ENCODE measurements at places on chromosomes 5 and 9.

DNA sequence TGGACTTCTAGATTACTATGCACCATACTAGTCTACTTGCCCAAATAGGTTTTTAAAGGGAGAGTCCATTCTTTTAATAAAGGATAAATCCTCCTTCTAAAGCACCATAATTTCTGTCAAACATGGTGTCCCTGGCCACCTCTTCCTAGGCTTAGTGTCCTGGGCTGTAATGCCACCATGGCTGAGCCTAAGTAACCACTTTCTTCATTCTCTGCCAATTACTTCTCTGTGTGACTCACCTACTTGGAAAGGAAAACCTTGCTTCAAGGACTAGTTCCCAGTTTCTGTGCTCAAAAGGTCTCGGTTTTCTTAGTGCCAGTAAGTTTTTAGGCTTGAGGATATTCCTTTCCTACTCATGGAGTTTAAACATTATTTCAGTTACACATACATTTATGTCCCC, 273.4 kb downstream of the DENND1A start:
- DNase-seq, result no peak

GRCh38 chr5:58974083-58974482, 391.2 kb downstream of the RAB3C start:
- DNase-seq, result no peak

DNA sequence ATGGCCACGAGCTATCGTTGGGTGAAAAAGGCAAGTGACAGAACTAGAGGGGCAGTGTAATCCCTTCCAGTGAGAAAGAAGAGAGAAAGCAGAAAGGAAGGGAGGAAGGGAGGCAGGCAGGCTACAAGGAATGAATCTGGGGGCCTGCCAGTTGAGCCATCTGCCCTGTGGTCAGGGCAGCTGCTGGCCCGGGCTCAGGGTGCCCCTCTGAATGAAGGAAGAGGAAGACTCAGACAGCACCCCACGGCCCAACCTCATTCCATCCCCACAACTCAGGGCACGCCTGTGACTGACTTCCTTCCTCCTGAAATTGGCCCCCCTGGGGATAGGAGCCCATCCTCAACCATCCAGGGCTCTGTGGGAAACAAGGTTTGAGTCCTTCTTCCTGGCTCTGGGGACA, 20.3 kb upstream of the FLT4 start:
- no peak for DNase-seq

GRCh38 chr5:93677359-93677891, 64.0 kb downstream of the POU5F2 start:
- no peak for DNase-seq

- DNase-seq, result no peak
These were observed 90.5 kb upstream of the RETREG1 start for GRCh38 chr5:16707168-16707868.
